G401 (cell line): ENCODE measurements at places on chromosomes 11 and 22.

GRCh38 chr11:102798012-102798746 is at the start of gene MMP1:
TSS of gene MMP1 (minus strand) at chr11:102798160. CDS start at chr11:102798092, 68 bp downstream.
- no peak for DNase-seq

DNA sequence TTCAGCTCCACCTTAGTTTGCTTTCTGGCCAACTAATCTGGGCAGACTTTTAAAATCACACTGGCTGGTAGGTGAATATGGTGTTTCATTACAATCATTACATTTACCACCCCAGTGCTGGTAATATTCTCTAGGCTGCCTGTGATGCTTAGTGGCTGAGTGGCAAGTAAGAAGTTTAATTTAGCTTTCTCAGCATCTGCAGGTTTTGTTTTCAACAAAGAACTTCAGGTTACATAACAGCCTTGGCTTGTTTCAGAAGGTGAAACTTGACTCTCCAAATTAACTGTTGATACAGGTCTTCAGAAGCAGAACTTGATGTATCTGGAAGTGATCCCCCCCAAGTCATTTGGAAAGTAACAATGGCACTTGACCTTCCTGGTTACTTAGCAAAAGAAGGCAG is 423.3 kb upstream of the CCDC90B start:
- no peak for DNase-seq

DNA sequence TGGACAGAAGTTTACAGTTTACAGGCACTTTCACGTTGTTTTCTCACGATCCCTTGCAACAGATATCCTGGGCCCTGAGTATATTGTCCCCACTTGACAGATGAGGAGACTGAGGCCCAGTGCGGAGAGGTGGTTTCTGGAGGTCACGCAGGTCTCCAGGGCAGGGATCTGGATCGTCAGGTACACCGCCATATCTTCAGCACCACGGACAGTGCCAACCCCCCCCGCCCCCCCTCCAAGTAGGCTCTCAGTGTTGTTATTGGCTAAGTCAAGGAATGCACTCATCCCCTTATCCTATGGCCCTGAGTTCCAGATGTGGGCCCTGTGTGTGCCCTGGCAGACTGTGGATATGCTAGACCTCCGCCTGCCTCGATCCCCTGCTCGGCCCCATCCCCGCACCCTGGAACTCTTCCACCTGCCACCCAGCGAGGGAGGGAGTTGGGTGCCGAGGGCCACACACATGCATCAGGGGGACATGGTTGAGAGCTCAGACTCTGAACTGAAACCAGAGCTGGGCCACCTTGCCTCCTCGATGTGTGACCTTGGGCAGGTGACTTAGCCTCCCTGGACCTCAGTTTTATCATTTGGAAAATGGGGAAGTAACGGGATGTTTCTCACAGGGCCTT is 37.5 kb downstream of the MPPED1 start:
- DNase-seq: no peak

GRCh38 chr11:125337836-125338834 is 157.9 kb downstream of the FEZ1 start:
- DNase-seq: no peak

- no peak for DNase-seq
Observed at GRCh38 chr22:39598017-39598965, 27.7 kb downstream of the CACNA1I start.

- DNase-seq: peak; percentile 27
Observed at GRCh38 chr11:83007909-83008580, 63.7 kb downstream of the RAB30 start.

DNA sequence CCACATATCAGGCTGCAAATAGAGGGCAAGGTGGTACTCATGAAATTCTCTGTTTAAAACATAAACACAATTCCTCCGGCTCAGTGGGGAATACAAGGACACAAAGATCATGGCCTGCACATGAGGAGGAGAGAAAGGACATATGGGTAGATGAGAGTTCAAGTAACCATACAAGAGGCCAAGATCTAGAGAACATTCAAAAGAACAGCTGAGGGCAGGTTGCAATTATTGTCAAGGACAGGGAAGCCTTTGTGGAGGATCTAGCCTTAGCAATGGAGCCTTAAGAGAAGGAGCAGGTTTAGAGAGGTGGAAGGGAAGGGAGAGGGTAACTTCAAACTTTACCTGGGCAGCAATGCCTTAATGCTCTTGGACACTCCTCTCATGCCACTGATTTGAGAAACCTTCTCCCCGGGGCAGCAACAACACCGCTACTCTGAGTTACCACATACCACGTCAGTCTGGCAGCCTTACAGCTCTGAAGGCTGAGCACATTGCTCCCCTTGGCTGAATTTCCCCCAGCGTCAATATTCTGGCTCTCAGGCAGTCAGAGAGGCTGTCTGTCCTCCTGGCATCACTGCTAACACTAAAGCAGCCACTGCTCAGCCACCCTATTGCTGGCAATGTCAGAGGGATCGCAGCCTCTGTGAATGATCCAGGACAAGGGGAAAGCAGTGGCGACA is 55.5 kb downstream of the CLPB start:
- DNase-seq: peak; percentile 71

- no peak for DNase-seq
Observed at GRCh38 chr11:70783821-70784220, 385.5 kb downstream of the CTTN start.

- DNase-seq: no peak
Observed at GRCh38 chr11:65899356-65900124, 648 bp downstream of the FOSL1 start.

- DNase-seq: no peak
Observed at GRCh38 chr11:48354677-48355076, 11.6 kb downstream of the OR4C5 start.
